ENCODE measurements at places on chromosomes 12 and 14. TPM values are rescaled to one million over a fixed set of nuclear protein-coding genes. Genes with fewer than 3 reads are reported as not detected.

GRCh38 chr14:24162093-24162492, 1.0 kb downstream of the IRF9 start:
- DNase-seq = no peak

The ZNF641 gene
- total RNA-seq = 34.2 TPM

The SERPINA4 gene
- 5.9 TPM for total RNA-seq

- peak; percentile 49 for DNase-seq
Measured at GRCh38 chr14:105019861-105020814, 745 bp downstream of the CDCA4 start.

DNA sequence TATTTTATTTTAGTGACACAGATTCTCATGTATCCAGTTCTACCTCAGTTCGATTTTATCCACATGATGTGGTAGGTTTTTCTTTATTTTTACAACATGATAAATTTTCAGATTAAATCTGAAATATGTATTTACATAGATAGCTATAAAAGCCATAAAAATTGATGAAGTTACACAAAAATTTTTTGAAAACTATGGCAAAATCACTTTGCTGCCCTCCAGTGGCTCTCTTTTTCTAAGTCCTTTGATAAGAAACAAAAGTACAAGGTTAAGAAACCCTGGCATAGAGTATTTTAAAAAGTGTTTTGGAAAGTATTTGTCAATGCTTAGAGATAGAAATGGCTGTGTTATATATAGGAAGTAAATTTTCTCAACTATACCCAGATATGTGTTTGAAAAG, 104.2 kb downstream of the PCNX1 start:
- DNase-seq = no peak

DNA sequence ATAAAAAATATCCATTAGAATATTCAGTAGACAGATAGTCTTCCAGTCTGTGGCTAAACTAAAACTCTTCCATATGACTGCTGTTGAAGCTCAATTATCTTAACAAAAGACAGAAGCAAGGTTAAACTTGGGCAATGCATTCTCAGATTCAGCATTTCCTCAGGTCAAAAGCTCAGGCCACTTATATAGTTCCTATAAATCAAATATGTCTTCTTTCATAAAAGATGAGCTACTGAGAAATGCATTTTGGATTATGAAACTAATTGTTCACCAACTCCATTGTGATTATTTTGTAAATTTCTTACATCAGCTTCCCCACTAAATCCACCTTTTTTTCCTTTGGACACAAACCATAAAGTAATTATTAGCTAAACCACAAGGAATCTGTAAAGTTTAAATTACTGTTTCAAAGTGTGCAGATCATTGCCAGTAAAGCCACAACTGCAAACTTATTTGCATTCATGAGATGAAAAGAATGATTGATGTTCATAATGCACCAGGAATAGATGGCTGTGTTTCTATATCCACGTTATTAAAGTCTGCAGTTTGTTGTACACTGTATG, 224.4 kb downstream of the FBXL14 start:
- no peak for DNase-seq

The PPM1H gene
- 25.4 TPM for total RNA-seq

The PPP1R3E gene
- total RNA-seq = 8.4 TPM

- DNase-seq = no peak
Measured at GRCh38 chr12:132078190-132078589, 65.9 kb downstream of the DDX51 start.

Measured in progenitor cell of endocrine pancreas (in vitro differentiated cells).